Heart left ventricle (tissue), 16 donors: ENCODE measurements at places on chromosomes 1 and 21. TPM values are rescaled to one million over a fixed set of nuclear protein-coding genes. Genes with fewer than 3 reads are reported as not detected.

DNA sequence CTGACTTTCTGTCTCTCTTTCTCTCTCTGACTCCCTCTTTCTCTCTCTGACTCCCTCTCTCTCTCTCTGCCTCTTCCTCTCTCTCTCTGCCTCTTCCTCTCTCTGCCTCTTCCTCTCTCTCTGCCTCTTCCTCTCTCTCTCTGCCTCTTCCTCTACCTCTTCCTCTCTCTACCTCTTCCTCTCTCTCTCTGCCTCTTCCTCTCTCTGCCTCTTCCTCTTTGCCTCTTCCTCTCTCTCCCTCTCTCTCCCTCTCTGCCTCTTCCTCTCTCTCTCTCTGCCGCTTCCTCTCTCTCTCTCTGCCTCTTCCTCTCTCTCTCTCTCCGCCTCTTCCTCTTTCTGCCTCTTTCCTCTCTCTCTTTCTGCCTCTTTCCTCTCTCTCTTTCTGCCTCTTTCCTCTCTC lies 18.6 kb upstream of the ANKRD45 start:
- H3K4me3 ChIP-seq: no peak overlapping the region
- no peaks in the 10 kb centered on the region for H3K36me3 ChIP-seq
- DNase-seq: no peak
- H3K27me3 ChIP-seq: no peaks in the 10 kb centered on the region

KCNJ6 gene
- not detected for total RNA-seq

DNA sequence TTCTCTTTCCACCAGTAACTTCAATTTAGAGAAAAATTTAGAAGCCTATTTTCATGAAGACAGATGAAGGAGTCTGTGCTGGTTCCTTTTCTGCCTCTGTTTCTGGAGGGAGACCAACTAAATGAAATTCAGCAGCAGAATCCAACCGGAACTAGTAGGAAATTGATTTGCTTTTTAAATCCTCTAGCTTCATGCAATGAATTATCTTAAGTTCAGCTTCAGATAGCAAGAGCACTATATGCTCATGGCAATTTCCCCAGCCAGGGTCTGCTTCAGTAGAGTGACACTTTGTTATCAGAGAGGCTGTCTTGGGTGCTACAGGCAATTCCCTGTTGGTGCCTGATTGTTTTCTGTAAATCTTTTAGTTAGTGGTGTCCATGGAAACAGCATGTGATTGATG lies 189.7 kb downstream of the SLC35F3 start:
- H3K4me3 ChIP-seq: no peak overlapping the region
- no peak for DNase-seq
- no peaks in the 10 kb centered on the region for H3K27me3 ChIP-seq
- H3K36me3 ChIP-seq: no peaks in the 10 kb centered on the region

TMEM54 gene
- 9.3 TPM for total RNA-seq

GRCh38 chr1:187313115-187313514 lies 484.4 kb downstream of the PLA2G4A start:
- H3K27me3 ChIP-seq: no peaks in the 10 kb centered on the region
- no peaks in the 10 kb centered on the region for H3K4me1 ChIP-seq
- DNase-seq: no peak
- no peak overlapping the region for H3K27ac ChIP-seq
- H3K4me3 ChIP-seq: no peak overlapping the region

DNA sequence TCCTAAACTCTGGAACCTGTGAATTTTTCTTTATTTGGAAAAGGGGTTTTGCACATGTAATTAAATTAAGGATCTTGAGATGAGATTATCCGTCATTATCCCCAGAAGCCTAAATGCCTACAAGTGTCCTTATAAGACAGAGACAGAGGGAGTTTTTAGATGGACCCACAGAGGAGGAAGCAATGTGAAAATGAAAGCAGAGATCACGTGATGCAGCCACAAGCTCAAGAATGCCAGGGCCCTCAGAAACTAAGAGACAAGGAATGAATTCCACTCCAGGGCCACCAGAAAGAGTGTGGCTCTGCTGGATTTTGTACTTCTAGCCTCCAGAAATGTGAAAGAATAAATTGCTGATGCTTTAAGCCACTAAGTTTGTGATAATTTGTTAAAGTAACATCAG lies 183.6 kb upstream of the UBE2U start:
- no peaks in the 10 kb centered on the region for H3K4me1 ChIP-seq
- no peaks in the 10 kb centered on the region for H3K36me3 ChIP-seq
- no peak for DNase-seq
- H3K27ac ChIP-seq: no peak overlapping the region
- H3K27me3 ChIP-seq: no peaks in the 10 kb centered on the region

- peaks cover 29% of the 10 kb centered on the region for H3K4me1 ChIP-seq
- H3K36me3 ChIP-seq: no peaks in the 10 kb centered on the region
- H3K27ac ChIP-seq: peak overlapping the region; percentile 24
- peak overlapping the region; percentile 80 for H3K4me3 ChIP-seq
- DNase-seq: no peak
These were observed 3.0 kb downstream of the FUBP1 start for GRCh38 chr1:77975907-77976306.

DNA sequence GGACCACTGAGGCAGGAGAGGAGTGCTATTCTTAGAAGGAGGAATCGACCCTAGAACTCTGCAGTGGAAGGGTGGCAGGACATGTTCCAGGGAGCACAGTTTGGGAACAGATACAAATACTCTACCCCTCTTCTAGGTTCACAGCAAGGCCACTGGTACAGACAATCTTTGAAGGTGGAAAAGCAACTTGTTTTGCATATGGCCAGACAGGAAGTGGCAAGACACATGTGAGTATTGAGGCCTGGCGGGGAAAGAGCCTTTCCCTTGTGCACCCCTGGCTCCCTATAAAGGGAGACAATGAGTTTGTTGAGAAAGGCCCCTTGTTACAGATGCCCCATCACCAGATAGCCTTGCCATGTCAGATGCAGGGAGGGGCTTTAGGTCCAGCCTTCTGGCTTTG lies 17.8 kb downstream of the KIF2C start:
- H3K4me1 ChIP-seq: no peaks in the 10 kb centered on the region
- no peak overlapping the region for H3K27ac ChIP-seq
- H3K27me3 ChIP-seq: no peaks in the 10 kb centered on the region
- DNase-seq: no peak
- H3K36me3 ChIP-seq: no peaks in the 10 kb centered on the region
- no peak overlapping the region for H3K4me3 ChIP-seq

SLC6A17 gene
- total RNA-seq: 0.07 TPM

DNA sequence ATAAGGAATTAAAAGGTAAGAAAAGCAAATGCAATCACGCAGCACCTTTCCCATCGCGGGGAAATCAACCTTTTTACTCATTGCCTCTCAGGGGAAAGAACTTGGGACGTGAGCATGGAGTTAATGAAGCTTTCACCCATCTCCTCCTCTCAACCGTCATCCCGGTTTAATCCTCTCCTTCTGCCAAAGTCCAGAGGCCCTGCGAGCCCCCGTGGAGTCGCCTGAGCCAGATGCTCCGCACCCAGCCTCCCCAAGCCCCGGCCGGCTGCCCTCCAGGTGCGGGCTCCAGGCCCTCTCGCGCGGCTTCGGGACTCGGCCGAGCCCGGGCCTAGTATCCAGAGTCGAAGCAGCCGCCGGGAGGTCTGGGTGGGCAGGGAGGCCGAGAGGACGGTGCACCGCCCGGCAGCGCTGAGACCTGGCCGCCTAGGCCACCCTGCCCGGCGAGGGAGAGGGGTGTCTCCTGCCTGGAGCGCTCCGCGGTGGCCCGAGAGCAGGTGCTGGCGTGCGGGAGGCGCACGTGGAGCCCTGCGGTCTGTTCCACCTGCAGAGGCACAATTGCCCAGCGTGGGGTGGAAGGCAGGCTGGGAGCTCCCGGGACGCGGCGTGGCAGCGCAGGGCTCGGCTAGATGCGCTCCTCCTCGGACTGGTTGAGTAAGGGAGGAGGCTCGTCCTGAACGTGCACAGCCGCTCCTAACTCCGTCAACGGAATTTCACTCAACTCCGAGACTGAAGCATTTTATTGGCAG lies 218.5 kb downstream of the SDCCAG8 start:
- no peaks in the 10 kb centered on the region for H3K4me1 ChIP-seq
- no peak for DNase-seq
- H3K36me3 ChIP-seq: no peaks in the 10 kb centered on the region
- no peak overlapping the region for H3K27ac ChIP-seq
- H3K27me3 ChIP-seq: no peaks in the 10 kb centered on the region

DNA sequence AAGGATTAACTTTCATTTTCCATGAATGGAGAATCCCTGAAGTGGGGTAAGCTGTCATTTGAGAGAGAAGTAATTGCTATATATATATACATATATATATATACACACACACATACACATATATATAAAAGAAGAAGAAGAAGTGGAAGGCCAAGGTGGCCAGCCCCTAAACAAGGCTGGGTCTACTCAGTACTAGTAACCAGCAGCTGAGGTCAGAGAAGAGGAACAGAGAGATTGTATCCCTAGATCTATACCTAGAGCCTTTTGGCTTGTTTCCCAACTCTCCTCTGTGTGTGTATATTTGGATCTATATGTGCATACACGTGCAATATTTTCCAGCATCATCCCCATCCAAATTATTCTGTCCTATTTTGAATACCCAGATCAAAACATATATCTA lies 5.2 kb downstream of the TNFSF4 start:
- H3K4me1 ChIP-seq: peaks cover 27% of the 10 kb centered on the region
- no peak overlapping the region for H3K4me3 ChIP-seq
- DNase-seq: no peak
- no peak overlapping the region for H3K27ac ChIP-seq
- no peaks in the 10 kb centered on the region for H3K27me3 ChIP-seq
- no peaks in the 10 kb centered on the region for H3K36me3 ChIP-seq

DNA sequence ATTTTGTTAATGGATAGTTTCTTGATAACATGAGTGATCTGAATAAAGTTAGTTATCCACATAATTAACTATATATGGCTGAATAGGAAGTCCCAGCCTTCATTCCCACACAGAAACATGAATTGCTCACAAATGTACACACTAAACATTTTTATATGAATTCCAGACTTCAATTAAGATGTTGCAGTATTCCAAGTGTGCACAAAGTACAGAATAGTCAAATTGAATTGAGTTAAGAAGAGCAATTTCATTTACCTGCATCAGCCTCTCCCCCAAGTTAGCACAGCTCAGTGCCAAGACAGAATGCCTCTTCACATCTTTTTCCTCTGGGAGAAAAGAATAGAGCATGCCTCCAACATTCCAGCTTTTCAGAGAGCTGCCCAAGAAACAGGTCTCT lies 207.0 kb upstream of the SAMSN1 start:
- no peak for DNase-seq
- H3K27ac ChIP-seq: no peak overlapping the region
- H3K36me3 ChIP-seq: no peaks in the 10 kb centered on the region
- no peak overlapping the region for H3K4me3 ChIP-seq

DNA sequence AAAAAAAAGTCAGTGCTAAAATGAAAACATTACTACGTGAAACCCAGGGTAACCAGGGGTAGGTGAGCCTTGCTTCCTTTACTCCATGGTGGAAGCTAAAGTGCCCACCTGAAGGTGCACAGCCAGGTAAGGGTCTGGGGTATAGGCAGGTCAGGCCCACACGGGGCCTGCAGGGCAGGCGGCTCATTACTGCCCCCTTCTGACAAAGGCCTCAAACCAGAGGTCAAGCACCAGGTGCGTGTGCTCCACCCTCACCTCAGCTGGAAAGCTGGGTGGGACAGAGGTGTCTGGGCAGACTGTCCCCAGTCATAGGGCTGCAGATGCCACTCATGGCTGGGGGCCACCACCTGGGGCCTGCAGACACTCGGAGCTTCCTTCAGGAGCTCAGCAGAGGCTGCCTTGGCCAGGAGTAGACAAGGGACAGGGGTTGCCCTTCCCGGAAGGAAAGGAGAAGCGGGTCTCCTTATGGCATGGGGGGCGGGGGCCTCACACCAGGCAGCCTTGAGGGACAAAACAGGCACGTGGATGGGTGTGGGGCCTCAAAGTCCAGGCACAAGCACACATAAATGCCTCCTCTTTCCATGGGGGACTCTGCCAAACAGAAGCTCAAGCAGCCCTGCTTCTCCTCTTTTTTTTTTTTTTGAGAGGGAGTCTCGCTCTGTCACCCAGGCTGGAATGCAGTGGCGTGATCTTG lies 36.2 kb downstream of the ACOT7 start:
- no peaks in the 10 kb centered on the region for H3K36me3 ChIP-seq
- DNase-seq: no peak
- peaks cover 41% of the 10 kb centered on the region for H3K4me1 ChIP-seq
- no peak overlapping the region for H3K4me3 ChIP-seq
- H3K27me3 ChIP-seq: no peaks in the 10 kb centered on the region

DNA sequence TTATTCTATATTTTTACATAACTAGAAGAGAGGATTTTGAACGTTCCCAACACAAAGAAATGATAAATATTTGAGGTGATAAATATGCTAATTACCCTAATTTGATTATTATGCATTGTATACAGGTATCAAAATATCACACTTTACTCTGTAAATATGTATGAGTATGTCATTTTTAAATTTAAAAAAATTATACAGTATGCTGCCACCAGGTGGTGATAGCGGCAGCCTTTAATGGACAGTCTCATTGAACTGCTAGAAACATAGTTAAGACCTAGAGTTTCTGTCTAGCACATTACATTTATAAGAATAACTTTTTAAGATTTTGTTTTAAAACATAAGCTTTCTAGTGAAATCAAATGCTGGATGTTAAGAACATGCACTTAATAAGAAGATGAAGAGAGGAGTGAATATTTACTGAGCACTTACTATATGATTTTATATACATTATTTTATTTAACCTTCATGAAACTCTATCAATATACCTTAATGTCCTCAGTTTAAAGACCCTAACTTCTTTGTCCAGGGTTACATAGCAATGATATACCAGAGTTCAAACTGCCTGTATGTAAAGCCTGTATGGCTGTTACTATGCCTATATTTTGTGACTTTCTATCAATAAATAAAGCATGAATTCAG lies 207.1 kb downstream of the NUF2 start:
- no peaks in the 10 kb centered on the region for H3K4me1 ChIP-seq
- H3K4me3 ChIP-seq: no peak overlapping the region
- no peak overlapping the region for H3K27ac ChIP-seq

DNA sequence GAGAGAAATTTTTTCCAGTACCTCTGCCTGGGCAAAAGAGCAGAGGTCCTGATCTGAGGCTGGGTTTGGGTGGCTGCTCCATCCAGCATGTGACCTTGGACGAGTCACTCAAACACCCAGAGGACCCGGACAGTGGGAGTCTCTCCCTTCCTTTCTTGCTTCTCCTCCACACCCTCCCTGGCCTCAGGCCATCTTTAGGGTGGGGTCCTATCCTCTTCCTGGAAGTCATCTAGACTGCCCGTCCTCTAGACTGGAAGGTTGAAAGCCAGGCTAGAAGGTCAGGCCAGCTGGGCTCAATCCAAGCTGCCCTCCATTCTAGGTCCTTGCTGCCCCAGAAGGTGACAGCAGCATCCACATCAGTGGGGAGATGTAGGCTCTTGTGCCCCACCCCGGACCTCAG lies 599.5 kb downstream of the MATN1 start:
- H3K4me1 ChIP-seq: peaks cover 8% of the 10 kb centered on the region
- H3K36me3 ChIP-seq: no peaks in the 10 kb centered on the region
- H3K27ac ChIP-seq: no peak overlapping the region
- no peaks in the 10 kb centered on the region for H3K27me3 ChIP-seq
- H3K4me3 ChIP-seq: no peak overlapping the region

SV2A gene
- total RNA-seq: 0.43 TPM

GRCh38 chr1:59061876-59062275 lies 235.0 kb upstream of the FGGY start:
- H3K4me1 ChIP-seq: peaks cover 25% of the 10 kb centered on the region
- no peaks in the 10 kb centered on the region for H3K27me3 ChIP-seq
- peak overlapping the region; percentile 53 for H3K4me3 ChIP-seq
- H3K36me3 ChIP-seq: no peaks in the 10 kb centered on the region
- peak overlapping the region; percentile 81 for H3K27ac ChIP-seq
- DNase-seq: peak; percentile 79
